ENCODE measurements at places on chromosomes 1 and 21.

DNA sequence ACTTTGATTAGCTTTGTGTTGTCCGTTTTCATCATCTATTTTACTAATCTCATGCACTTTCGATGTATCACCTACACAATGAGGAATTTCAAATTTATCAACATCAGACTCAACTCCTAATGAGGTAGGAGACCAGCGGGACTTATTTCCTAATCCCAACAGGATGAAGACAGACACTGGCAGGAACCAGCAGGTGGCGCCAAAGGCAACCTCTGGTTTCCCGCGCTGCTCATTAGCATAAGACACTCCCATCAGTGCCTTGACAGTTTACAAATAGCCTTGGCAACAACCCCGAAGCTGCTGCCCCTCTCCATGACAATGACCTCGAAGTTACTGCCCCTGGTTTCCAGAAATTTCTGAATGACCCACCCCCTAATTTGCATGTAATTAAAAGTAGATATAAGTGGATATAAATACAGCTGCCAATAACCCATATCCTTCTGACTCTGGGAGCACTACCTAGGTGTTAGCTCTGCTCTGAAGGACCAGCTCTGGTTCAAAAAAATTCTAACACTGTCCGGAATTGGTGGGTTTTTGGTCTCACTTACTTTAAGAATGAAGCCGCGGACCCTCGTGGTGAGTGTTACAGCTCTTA lies 974.8 kb downstream of the ADGRL2 start:
- DNase-seq, result peak; percentile 41

- DNase-seq, result no peak
Observed at GRCh38 chr1:30413111-30413440, 310.3 kb downstream of the MATN1 start.

GRCh38 chr21:45811136-45811535 lies 167.6 kb downstream of the PCBP3 start:
- DNase-seq, result no peak

- no peak for DNase-seq
Observed at GRCh38 chr1:30734580-30734979, 11.2 kb upstream of the MATN1 start.

DNA sequence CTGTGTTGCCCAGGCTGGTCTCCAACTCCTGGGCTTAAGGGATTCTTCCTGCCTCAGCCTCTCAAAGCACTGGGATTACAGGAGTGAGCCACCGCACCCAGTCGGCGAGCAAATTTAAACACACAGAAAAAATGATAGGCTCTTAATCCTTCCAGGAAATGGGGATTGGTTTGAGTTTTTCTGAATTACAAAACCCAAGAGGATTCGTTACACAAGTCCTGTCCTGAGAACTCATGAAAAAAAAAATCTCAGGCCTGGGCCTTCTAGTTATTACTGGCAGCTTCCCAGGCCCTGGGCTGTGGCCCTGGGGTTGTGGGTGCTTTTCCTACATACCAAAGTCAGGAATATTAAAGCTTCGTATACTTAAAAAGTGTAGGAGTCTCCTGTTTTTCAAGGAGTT lies 6.3 kb upstream of the IFNGR2 start:
- DNase-seq, result peak; percentile 90

DNA sequence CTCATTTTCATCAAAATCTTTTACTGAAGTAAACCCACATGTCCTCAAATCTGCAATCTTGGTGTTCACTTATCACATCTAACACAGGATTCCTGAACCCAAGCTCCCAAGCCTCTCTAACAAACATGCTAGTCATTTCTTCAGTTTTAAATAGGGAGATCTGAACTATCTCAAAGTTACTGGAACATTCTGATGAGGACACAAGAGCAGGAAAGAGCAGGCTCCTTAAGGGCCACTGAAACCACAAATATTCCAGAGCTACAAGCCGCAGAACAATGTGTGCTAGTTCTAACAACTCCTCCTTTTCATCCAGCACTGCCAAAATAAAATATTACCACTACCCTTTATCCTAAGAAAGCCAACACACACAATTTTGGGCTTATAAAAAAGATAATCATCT lies 38.9 kb downstream of the WARS2 start:
- peak; percentile 58 for DNase-seq

DNA sequence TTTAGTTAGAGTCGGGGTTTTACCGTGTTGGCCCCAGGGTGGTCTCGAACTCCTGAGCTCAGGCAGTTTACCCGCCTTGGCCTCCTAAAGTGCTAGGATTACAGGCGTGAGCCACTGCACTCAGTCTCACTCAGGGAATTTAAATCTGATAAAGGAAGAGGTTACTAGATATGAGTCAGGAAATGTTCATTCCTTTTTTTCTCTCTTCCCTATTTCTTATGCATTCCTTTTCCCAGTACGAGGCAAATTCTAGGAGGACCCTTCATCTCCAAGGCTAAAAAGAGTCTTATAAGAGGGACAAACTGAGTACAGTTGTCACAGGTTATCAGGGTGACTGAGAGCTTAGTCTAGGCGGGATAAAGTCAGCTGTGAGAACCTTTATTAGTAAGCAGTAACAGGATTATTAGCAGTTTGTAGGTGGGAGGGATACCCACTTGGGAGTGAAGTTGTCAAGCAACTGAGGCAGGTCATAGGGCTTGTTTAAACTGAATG lies 9.1 kb downstream of the MACF1 start:
- peak; percentile 84 for DNase-seq
